Substantia nigra (tissue), 51 donors: ENCODE measurements at places on chromosomes 5 and 9.

- no peak for DNase-seq
These were observed 172.2 kb downstream of the HSD17B3 start for GRCh38 chr9:96129747-96130146.

GRCh38 chr9:35385042-35385441 is 104.9 kb upstream of the RUSC2 start:
- no peak for DNase-seq

DNA sequence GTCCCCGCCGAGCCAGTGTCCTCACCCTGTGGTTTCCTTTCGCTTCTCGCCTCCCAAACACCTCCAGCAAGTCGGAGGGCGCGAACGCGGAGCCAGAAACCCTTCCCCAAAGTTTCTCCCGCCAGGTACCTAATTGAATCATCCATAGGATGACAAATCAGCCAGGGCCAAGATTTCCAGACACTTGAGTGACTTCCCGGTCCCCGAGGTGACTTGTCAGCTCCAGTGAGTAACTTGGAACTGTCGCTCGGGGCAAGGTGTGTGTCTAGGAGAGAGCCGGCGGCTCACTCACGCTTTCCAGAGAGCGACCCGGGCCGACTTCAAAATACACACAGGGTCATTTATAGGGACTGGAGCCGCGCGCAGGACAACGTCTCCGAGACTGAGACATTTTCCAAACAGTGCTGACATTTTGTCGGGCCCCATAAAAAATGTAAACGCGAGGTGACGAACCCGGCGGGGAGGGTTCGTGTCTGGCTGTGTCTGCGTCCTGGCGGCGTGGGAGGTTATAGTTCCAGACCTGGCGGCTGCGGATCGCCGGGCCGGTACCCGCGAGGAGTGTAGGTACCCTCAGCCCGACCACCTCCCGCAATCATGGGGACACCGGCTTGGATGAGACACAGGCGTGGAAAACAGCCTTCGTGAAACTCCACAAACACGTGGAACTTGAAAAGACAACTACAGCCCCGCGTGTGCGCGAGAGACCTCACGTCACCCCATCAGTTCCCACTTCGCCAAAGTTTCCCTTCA is 1.4 kb downstream of the GLIS3 start:
- no peak for DNase-seq

- DNase-seq = no peak
These were observed 359.3 kb downstream of the TMEM161B start for GRCh38 chr5:87909382-87909781.

GRCh38 chr5:164235300-164235891 is 730.0 kb downstream of the MAT2B start:
- no peak for DNase-seq

DNA sequence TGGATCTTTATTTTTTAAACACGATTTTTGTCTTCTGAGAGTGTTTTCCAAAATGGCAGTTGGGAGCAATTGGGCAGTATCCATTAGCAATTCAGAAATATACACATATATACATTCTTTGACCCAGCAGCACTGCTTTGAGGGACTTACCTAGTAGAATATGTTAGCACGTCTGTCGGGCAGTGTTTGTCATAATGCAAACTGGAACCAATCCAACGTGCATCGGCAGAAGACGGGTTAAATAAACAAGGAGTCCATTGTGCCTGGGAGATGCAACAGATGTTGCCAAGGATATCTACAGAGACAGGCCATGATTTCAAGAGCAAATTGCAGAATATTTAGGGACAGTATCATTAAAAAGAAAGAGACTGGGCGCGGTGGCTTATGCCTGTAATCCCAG is 107.0 kb downstream of the COL5A1 start:
- DNase-seq = no peak

- DNase-seq = no peak
These were observed 35.1 kb downstream of the NDST1 start for GRCh38 chr5:150542933-150543445.

DNA sequence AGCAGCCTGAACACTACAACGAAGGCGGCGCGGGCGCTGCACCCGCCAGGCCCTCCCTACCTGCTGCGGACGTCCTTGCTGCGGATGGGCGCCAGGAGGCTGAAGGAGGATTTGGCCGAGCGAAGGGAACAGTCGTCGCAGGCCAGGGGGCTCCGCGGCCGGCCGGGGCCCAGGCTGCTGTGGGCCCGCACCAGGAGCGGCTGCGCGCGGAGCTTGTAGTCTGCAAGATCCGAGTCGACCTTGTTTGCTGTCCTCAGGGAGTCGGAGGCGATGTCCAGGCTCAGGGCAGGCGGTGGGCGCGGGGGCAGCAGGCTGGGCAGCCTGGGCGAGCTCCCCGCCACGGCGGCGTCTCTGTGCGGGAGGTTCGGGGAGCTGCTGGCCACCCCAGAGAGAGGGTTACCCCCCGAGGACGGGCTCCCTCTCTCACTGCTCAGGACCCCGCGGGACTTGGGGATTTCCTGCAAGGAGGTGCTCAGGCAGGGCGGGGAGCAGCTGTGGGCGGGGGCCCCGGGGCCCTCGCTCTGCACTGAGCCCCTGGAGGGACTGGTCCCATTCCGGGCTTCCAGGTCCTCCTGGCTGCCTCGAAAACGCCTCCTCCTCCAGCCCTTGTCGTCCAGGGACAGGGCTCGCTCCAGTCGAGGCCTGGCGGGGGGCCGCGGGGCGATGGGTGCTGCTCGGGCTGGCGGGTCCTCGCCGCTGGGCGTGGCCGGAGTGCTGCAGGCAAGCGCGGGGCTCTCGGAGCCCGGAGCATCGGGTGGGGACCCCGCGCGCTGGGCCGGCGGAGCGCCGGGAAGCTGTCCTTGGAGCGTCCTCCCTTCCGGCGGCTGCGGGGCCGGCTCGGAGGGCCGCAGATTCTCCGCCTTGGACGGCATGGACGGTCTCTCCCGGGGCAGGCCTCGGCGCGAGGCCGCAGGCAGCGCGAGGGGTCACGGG is 831 bp downstream of the INPP5E start:
- no peak for DNase-seq

DNA sequence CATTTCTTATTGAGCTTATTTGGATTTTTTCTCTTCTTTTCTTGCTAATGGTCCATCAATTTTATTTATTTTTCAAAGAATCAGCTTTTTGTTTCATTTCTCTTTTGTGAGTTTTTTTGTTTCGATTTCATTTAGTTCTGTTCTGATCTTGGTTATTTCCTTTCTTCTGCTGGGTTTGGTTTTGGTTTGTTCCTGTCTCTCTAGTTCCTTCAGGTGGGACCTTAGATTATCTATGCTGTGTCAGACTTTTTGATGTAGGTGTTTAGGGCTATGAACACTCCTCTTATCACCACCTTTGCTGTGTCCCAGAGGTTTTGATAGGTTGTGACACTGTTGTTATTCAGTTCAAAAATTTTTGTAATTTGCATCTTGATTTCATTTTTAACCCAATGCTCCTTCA is 119.8 kb downstream of the GABRG2 start:
- DNase-seq = no peak

DNA sequence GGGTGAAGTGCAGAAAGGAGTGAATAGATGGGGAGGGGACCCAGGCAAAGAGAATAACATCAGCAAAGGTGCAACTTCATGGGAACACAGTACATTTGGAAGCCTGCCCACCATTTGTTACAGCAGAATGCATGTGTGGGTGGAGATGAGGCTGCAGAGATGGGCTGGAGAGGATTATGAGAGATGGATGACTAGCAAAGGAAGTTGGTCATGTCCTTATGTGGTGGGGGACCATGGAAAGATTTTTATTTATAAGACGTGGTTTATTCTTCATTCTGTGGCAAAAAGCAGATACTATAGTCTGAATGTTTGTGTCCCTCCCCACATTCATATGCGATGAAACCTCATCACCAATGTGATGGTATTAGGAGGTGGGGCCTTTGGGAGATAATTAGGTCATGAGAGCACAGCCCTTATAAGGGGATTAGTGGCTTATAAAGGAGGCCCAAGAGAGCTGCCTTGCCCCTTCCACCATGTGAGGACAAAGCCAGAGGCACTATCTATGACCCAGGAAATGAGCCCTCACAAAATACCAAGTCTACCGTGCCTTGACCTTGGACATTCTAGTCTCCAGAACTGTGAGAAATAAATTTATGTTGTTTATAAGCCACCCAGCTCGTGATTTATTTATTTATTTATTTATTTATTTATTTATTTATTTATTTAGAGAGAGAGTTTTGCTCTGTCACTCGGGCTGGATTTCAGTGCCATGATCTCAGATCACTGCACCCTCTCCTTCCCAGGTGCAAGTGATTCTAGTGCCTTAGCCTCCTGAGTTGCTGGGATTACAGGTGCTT is 483.7 kb downstream of the RAB3C start:
- DNase-seq = no peak

- no peak for DNase-seq
These were observed 103.2 kb downstream of the USP20 start for GRCh38 chr9:129938291-129938979.

- no peak for DNase-seq
These were observed 23.0 kb upstream of the CDK5RAP2 start for GRCh38 chr9:120603010-120603409.

- DNase-seq = no peak
These were observed 123.0 kb downstream of the GALNT10 start for GRCh38 chr5:154313360-154314017.

DNA sequence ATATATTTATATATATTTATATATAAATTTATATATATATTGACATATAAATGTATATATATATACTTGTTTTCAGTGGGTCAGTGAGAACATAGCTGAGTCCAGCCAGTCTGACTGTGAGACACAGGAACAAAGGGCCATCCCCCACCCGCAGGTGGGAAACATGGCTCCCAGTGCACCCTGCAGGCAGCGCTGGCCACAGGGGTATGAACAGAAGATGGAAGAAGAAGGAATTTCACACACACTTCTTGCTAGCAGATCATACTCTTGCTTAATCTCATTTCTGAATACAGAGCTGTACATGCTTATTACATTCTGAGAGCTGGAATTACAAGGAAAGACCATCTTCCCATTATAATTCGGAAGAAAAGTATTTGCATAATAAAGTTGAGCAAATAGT is 595.4 kb downstream of the IRX1 start:
- DNase-seq = no peak
